ENCODE measurements at places on chromosomes 5 and 9.

DNA sequence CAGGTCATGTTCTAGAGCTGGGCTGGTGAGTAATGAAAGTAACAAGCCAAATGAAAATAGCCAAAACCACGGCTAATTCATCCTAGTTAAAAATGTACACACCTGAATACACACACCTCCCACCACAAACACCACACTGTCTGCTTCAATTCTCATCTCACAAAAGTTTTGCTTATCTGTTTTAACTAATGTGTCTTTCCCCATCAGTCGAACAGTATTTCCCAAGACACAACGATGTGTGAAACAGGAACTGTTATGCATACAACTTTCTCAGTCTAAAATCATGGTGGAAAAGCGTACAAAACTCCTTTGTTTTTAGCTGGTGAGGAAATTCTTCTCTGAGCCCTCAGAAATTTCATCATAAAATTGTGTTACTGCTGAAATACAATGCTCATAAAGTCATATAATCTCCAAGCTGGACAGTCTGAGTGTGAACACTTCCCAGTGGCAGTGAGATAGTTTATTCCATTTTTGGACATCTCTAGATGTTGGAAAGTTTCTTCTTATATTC is 242.4 kb downstream of the EFNA5 start:
- DNase-seq, result no peak

DNA sequence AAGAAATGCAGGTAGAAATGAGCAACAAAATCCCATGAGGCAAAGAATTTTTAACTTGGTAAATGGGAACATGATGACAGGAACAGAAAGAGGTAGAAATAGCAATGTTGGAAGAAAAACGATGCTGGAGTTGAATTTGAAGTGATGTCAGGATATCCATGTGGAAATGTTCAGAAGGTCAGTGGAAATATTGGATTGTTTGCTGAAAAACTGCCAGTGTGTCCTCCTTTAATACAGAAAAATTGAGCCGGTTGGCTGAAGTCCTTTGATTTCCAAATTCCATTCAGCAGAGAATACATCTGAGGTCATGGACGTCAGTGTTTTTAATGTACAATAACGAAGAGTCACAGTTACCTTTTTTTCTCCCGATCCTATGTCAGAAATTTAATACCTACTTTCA is 110.0 kb upstream of the DMAC1 start:
- no peak for DNase-seq

- no peak for DNase-seq
These were observed 106.8 kb upstream of the NREP start for GRCh38 chr5:111863801-111864200.

GRCh38 chr9:121889990-121890563 is 203.0 kb downstream of the TTLL11 start:
- DNase-seq, result no peak

- no peak for DNase-seq
These were observed 236.4 kb downstream of the FANCC start for GRCh38 chr9:95080961-95081647.

GRCh38 chr5:108762660-108763059 is 15.0 kb downstream of the FER start:
- DNase-seq, result no peak

GRCh38 chr9:130213911-130214761 is 41.9 kb downstream of the NCS1 start:
- DNase-seq, result no peak

DNA sequence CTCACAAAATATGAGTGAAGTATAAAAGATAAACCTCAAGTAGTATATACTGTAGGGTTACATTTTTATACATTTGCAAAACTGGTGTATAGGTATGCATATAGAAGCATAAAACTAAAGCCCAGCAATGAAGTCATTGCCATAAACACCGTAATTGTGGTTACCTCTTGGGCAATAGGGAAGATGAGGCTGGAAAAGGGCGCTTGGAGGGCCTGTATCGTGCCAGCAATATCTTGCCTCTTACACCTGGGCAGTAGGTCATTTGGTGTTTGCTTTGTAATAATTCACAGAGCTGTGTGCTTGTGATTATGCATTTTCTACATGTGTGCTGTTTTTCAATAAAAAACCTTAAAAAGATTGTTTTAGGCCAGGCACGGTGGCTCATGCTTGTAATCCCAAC is 45.2 kb downstream of the KDM4C start:
- no peak for DNase-seq

GRCh38 chr5:140602147-140602546 is 30.8 kb downstream of the CD14 start:
- no peak for DNase-seq

DNA sequence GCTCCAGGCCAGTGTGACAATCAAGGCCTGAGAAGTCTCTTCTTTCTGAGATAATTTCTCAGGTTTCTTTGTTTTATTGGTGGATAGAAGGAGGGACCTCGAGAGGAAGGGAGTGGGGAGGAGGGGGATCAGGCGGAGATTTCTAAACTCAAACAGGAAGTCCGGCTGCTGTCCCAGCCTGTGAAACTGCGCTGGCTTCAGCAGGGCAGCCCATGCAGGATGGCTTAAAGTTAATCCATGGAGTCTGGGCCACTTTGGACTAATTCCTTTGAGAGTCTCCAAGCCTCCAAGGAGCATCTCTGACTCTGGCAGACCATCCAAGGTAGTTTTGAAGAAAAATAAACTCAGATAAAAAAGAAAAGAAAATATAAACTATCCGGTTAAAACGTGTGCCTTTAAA is 378.5 kb downstream of the MLLT3 start:
- no peak for DNase-seq

GRCh38 chr5:29037716-29038115 is 1999.3 kb upstream of the CDH9 start:
- DNase-seq, result no peak

DNA sequence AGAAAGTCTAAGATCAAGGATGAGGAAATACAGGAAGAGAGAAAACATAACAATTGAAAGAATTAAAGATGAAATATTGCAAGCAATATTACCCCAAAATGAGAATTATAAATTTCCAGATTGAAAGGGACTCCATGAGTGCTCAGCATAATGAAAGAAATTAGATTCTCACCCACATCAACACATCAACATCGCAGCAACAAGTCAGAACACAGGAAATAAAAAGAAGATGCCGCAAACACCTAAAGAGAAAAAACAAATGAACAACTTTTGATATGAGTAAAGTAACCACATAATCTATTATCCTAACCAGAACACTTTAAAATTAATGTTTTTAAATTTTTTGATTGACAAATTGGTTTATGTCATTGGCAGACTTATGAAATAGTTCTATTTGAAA is 318.3 kb upstream of the PTGER4 start:
- DNase-seq, result no peak

- DNase-seq, result no peak
These were observed 124.5 kb upstream of the FST start for GRCh38 chr5:53355931-53356330.

GRCh38 chr9:77954013-77954665 is 77.5 kb downstream of the GNAQ start:
- DNase-seq, result no peak

GRCh38 chr5:18495157-18495556 is 860.9 kb downstream of the TAF11L14 start:
- no peak for DNase-seq

- no peak for DNase-seq
These were observed 59.6 kb downstream of the SNCAIP start for GRCh38 chr5:122371511-122372151.

DNA sequence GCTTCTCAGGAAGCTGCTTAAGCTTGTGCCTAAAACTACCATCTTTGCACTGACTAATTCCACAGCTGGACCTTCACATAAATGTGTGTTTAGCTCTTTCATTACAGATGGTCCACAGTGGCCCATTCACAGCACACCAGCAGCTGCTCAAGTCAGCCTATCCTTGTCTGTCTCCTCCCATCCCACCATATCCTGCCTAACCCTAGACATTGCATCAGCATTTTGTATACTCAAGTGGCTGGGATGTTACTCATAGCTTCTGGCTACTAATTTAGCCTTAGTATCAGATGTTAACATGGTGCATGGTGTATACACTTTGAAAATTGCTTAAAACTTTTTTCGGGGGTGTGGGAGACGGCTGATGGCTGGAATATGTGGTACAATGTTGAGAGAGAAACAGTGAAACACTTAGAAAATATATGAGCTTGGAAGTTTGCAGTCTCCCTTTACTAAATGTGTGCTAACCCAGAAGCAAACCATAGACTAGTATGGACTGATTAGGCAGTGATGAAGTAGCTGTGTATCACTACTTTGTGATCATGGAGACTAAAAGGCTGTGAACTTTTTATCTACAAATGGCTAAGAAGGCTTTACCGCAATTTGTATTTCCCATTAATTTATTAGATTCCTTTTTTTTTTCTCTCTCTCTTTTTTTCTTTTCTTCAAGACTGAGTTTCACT is 83.1 kb downstream of the JMY start:
- no peak for DNase-seq

- DNase-seq, result peak; percentile 31
These were observed 27.9 kb downstream of the PCDH1 start for GRCh38 chr5:141850244-141850768.

DNA sequence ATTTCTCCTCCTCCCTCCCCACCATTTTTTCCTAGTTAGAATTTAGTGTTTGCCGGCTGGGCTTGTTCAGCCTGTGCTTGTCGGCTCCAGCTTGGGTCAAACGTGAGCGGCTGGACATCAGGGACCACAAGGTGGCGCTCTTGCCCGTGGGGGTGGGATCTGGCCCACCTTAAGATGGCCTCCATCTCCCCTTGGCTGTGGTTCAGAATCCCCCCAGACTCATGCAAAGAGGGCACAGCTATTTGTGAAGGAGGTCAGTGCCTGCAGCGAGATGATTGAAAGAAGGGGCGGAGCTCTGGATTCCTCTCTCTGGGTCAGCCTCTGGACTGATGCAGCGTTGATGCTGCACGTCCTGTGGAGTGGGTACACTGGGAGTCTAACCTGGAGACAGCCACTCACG is 283.3 kb upstream of the TUT7 start:
- no peak for DNase-seq

DNA sequence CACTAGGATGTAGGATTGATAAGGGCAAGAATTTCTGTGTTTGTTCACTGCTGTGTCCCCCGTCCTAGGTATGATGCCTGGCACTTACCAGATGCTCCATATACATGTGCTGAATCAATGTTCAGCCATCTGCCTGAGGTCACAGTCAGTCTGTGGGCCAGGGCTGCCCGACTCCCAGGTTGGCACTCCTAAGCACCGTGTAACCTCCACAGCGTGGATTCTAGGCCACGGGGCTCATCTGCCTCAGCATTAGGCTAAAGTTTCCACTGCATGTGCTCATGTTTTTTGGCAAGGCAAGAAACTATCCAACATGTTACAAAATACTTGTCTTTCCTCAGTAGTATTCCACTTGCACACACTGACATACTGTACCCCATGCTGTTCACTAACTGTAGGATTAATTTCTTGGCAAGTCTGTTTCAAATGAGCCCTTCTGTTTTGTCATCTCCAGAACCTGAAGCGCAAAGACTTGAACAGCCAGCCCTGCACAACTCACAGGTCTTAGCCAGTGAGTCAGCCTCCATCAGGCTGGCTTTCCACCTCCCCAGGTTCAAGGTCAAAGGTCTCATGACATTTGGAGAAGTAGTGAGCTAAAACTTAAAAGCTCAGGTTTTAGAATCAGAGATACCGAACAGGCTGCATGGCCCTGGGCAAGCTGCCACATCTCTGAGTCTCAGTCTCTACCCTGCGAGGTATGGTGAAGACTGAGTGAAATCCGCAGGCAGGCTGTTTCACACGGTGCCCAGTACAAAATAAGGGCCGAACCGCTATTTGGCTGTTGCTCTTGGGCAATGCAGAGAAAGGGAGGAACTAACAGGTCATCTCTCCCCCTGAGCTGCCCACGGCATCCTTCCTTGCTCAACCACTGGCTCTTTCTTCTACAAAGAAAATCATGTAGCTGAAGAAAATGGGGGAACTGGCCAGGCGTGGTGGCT is 7.2 kb downstream of the TOR1A start:
- no peak for DNase-seq

GRCh38 chr5:160743027-160743426 is 109.0 kb downstream of the ATP10B start:
- DNase-seq, result no peak

DNA sequence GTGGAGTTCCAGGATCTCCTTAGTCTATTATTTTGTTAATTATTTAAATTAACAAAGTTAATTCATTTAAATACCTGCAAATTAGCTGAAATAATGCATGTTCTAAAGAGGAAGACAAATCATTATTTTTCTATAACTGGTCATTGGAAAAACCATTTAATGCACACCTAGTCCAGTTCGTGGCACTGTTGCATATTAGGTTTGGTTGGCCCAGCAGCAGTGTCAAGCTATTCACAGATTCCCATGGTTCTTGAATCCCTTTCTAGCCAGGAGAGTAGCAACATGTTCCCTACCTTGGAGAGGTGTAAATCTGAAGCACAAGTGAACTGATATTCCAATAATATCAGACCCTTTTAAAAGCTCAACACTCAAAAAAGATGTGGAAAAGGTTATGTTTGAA is 155.2 kb downstream of the TMEM161B start:
- DNase-seq, result no peak

DNA sequence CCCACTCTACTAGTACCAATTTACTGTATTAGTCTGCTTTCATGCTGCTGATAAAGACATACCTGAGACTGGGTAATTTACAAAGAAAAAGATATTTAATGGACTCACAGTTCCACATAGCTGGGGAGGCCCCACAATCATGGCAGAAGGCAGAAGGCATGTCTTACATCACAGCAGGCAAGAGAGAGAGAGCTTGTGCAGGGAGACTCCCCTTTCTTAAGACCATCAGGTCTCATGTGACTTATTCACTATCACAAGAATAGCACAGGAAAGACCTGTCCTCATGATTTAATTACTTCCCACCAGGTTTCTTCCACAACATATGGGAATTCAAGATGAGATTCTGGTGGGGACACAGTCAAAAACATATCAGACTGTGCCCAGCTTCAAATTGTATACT is 11.5 kb downstream of the UGT3A1 start:
- no peak for DNase-seq

DNA sequence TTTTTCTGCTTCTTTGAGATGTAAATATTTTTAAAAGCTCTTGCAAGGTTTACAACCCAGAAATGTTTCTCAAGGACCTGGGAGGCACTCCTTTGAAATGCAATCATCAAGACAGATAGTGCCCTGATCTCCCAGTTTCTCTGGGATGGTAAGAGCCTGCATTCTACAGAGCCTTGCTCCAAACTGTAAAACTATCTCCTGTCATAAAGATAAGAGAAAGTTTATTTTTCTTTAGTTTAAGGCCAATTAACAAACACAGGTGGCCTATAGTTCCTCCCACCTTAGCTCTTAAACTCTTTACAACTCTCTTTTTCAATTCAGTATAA is 1231.1 kb upstream of the NUDT12 start:
- no peak for DNase-seq

- no peak for DNase-seq
These were observed 35.2 kb upstream of the PAM start for GRCh38 chr5:102719886-102720285.

DNA sequence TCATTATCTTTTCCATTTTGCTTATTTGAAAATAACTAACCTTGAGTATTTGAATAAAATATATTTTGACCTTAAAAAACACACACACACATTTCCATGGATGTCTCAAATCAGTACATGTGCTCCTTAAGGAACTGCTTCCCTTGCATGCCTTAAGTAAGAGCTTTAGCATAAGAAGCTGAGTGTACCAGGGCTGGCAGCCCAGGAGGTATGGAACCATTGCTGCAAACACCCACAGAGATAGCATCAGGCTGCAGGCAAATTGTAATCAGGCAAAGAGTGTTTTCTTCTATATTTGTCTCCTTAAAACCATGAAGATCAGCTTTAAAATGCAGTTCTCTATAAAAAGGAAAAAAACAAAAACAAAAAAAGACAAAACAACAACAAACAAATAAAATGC is 160.6 kb downstream of the PLK2 start:
- DNase-seq, result no peak

GRCh38 chr5:156753846-156754245 is 96.2 kb upstream of the PPP1R2B start:
- no peak for DNase-seq

GRCh38 chr5:90345684-90346083 is 63.9 kb downstream of the CETN3 start:
- no peak for DNase-seq
